Lower lobe of right lung (tissue), 2 donors: ENCODE measurements at places on chromosomes 11 and 22. TPM values are rescaled to one million over a fixed set of nuclear protein-coding genes. Genes with fewer than 3 reads are reported as not detected.

Gene OR2AT4
- total RNA-seq, result not detected

Gene CABP4
- 4.0 TPM for total RNA-seq

Gene PRR33
- total RNA-seq, result not detected

Gene VPREB1
- not detected for total RNA-seq

Gene LMO1
- not detected for total RNA-seq

Gene PI4KA
- total RNA-seq, result 109 TPM

Gene TRIM49D2
- total RNA-seq, result not detected

Gene SPTBN2
- total RNA-seq, result 6.4 TPM

Gene ARHGAP8
- total RNA-seq, result 18.2 TPM
